Right lobe of liver (tissue), 6 donors: ENCODE measurements at places on chromosomes 1 and 21. TPM values are rescaled to one million over a fixed set of nuclear protein-coding genes. Genes with fewer than 3 reads are reported as not detected.

GRCh38 chr1:108590957-108591356 is 31.1 kb downstream of the EEIG2 start:
- DNase-seq: no peak
- peak overlapping the region; percentile 16 for H3K27ac ChIP-seq
- no peaks in the 10 kb centered on the region for H3K27me3 ChIP-seq
- no peaks in the 10 kb centered on the region for H3K4me1 ChIP-seq
- no peaks in the 10 kb centered on the region for H3K36me3 ChIP-seq

- H3K4me1 ChIP-seq: no peaks in the 10 kb centered on the region
- no peaks in the 10 kb centered on the region for H3K27me3 ChIP-seq
- DNase-seq: no peak
- H3K36me3 ChIP-seq: no peaks in the 10 kb centered on the region
Measured at GRCh38 chr1:64122588-64122987, 80.8 kb upstream of the UBE2U start.

DNA sequence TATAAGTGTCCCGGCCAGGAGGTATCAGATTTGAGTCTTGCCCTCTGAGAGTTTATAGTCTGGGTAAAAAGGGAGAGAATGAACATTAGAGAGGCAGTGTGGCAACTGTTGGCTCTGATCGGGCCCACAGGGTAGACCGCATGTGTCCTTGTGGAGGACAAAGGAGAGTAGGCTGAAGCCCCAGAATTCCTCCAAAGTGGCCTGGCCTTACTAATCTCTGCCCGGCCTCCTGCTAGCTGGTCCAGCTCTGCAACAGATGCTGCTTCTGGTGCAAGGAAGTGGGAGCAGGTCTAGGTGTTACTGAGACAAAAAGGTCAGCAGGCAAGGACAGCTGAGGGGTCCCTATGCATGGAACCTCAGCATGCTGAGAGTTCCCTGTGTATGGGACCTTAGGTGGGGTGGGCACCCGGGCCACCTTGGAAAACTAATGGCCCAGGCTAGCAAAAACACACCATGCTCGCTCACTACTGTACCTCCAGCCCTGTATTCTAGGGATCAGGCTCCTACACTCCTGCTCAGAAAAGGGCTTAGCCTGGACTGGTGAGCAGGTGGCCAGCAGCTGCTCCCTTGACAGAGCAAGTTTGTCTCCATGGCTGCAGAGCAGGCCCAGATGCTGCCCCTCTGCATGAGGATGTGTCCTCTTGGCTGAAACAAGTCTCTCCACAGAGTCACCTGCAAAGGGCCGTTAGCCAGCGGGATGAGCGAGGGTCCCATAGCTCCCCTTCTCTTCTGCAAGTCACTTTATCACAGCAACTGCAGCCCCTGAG is 30.3 kb upstream of the RGS16 start:
- no peak overlapping the region for H3K4me3 ChIP-seq
- no peaks in the 10 kb centered on the region for H3K36me3 ChIP-seq
- H3K27me3 ChIP-seq: no peaks in the 10 kb centered on the region
- no peak for DNase-seq
- no peaks in the 10 kb centered on the region for H3K4me1 ChIP-seq
- H3K27ac ChIP-seq: no peak overlapping the region

GRCh38 chr1:109790735-109791494 is 27.2 kb upstream of the EPS8L3 start:
- no peaks in the 10 kb centered on the region for H3K27me3 ChIP-seq
- H3K4me1 ChIP-seq: no peaks in the 10 kb centered on the region
- no peak overlapping the region for H3K4me3 ChIP-seq
- no peaks in the 10 kb centered on the region for H3K36me3 ChIP-seq
- DNase-seq: peak; percentile 67

SRM gene
- total RNA-seq: 34.2 TPM

DNA sequence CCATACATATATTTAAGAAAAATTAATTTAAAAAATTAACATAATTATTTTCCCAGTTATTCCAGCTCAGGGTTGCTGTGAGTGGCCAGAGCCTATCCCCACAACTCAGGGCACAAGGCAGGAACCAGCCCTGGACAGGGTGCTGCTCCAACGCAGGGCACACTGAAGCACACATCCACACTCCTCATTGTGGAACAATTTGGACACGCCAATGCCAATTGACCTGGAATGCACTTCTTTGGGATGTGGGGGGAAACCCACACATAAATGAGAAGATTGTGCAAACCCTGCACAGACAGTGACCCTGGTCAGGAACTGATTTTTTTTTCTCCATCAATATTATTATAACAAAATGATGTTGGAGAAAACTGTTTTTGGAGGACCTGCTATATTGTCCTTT is 23.4 kb downstream of the SAMSN1 start:
- H3K27me3 ChIP-seq: no peaks in the 10 kb centered on the region
- H3K27ac ChIP-seq: no peak overlapping the region
- no peak overlapping the region for H3K4me3 ChIP-seq
- H3K36me3 ChIP-seq: no peaks in the 10 kb centered on the region
- no peaks in the 10 kb centered on the region for H3K4me1 ChIP-seq

DNA sequence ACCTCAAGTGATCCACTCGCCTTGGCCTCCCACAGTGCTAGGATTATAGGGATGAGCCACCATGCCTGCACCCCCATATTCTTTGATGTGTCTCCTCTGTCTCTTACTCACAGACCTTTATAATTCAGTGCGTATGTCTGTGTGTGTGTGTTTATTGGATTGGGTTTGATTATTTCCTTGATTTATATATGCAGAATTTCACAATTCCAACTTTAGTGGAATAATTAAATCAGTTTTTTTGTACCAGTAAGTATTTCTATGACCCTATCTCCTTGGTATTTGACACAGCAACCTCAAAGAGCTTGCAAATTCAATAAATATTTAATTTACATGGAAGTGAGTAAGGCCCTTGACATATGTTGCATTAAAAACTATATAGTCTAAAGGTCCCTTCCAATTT is 333.9 kb upstream of the ADAMTS5 start:
- H3K27ac ChIP-seq: no peak overlapping the region
- no peak overlapping the region for H3K4me3 ChIP-seq
- H3K4me1 ChIP-seq: no peaks in the 10 kb centered on the region
- H3K36me3 ChIP-seq: no peaks in the 10 kb centered on the region

DIRAS3 gene
- 2.5 TPM for total RNA-seq

DNA sequence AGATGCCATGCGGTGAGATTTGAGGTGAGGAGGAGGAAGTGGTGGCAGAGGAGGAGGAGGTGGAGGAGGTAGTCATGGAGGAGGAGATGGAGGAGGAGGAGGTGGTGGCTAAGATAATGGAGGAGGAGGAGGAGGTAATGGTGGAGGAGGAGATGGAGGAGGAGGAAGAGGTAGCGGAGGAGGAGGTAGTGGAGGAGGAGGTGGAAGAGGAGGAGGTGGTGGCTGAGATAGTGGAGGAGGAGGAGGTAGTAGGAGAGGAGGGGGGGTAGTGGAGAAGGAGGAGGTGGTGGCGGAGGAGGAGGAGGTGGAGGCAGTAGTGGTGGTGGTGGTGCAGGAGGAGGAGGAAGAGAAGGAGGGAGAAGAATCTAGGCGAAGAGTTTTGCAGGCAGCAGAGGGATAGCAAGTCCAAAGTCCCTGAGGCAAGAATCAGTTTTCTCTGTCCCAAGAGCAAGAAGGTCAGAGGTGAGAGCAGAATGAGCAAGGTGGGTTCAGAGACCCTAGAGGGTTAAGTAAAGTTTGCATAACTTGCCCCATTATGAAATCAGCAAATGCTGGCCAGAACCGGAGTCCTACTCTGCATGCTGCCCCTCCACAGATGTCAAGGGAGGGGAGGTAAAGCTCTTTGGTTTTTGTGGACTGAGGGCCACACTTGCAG is 38.9 kb upstream of the GNPAT start:
- DNase-seq: no peak
- no peaks in the 10 kb centered on the region for H3K36me3 ChIP-seq
- H3K4me3 ChIP-seq: no peak overlapping the region
- no peaks in the 10 kb centered on the region for H3K27me3 ChIP-seq
- no peak overlapping the region for H3K27ac ChIP-seq

DNA sequence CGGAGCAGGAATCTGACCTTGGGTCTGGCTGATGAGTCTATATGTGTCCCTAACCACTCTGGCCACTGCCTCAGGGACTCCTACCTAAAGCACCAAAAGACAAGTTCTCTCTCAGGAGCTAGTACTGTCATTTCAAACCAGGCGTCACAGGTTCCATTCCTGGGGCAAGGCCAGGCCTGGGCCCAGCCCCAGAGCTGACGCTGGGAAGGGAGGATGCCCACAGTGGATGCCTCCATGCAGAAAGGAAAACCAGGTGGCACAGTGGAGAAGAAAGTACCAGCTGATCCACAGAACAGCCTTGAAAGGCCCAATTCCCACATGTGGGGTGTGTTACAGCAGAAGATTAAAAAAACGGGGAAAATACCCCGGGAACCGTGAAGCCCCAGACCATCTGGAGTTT is 77.4 kb downstream of the DMRTB1 start:
- no peaks in the 10 kb centered on the region for H3K27me3 ChIP-seq
- H3K4me1 ChIP-seq: no peaks in the 10 kb centered on the region

DNA sequence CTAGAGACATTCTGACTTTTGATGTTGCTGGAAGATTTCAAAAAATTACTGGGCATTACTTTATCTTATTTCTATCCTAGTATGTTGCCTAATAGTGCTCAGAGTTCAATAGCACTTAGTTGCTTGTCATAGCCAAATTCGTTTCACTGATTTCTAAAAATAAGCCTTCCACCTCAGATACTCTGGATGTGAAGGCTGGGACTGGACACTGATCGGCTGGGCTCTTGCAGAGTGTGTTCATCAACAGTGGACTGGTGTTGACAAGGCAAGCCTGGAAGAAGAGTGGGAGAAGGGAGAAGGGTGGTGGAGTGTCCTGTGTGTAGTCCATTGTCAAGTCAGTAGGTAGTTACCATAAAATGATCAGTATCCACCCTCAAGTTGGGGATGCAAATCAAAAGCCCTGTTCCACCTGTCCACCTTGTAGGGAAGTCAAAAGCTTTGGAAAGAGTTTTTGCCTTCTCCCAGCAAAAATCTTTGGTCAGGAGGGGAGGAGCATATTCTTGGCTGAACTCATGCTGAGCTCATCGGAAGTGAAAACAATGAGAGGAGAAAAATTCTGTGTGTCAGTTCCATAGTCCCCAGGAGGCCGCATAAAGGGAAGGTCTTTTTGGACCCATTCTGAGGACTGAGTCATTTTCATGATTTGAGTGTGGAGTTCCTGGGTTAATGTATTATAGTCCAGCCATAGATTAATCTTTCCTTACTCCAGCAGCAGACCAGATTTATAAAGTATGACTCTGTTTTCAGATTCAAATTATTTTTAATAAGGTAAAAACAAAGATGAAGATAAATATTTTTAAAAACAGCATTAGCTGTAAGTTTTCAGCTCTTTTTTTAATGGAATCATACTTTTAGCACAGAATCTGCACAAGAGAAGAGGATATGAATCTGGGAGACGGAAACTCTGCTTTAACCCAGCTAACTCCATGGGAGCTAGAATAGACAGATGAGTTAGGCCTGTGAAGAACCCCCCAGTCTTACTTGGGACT is 99.5 kb upstream of the BMP8A start:
- no peak overlapping the region for H3K4me3 ChIP-seq
- no peak for DNase-seq
- H3K27ac ChIP-seq: peak overlapping the region; percentile 75
- H3K36me3 ChIP-seq: no peaks in the 10 kb centered on the region
- H3K27me3 ChIP-seq: no peaks in the 10 kb centered on the region
